ENCODE measurements at places on chromosomes 1 and 21. TPM values are rescaled to one million over a fixed set of nuclear protein-coding genes. Genes with fewer than 3 reads are reported as not detected.

Gene PRELP
- total RNA-seq: 0.07 TPM

Gene SPRR2B
- total RNA-seq: not detected

Gene CLCC1
- total RNA-seq: 36.2 TPM

Gene CELA2A
- not detected for total RNA-seq

Gene VAV3
- total RNA-seq: 2.8 TPM

Gene RIMS3
- 0.13 TPM for total RNA-seq

Gene PDPN
- total RNA-seq: not detected

Gene RNF186
- not detected for total RNA-seq

Gene SYT14
- total RNA-seq: 1.2 TPM

Gene PM20D1
- not detected for total RNA-seq

Gene DMBX1
- total RNA-seq: not detected

Gene LCE1A
- total RNA-seq: not detected

Gene KIF21B
- 2.7 TPM for total RNA-seq

Gene UMODL1
- not detected for total RNA-seq

Gene MIXL1
- total RNA-seq: 0.13 TPM

Gene SPRR1B
- not detected for total RNA-seq

Gene DEPDC1
- total RNA-seq: 45.5 TPM

Gene POU3F1
- not detected for total RNA-seq

Gene NBPF14
- total RNA-seq: 14.6 TPM

Gene CFHR3
- total RNA-seq: not detected

Gene NOS1AP
- total RNA-seq: 2.5 TPM

Gene TMCO4
- total RNA-seq: 6.0 TPM

Gene C1QB
- not detected for total RNA-seq

Gene HEYL
- not detected for total RNA-seq

Gene DDR2
- 65.0 TPM for total RNA-seq

Data from thoracic aorta endothelial cell (primary cell).